ENCODE measurements at places on chromosomes 5 and 9.

DNA sequence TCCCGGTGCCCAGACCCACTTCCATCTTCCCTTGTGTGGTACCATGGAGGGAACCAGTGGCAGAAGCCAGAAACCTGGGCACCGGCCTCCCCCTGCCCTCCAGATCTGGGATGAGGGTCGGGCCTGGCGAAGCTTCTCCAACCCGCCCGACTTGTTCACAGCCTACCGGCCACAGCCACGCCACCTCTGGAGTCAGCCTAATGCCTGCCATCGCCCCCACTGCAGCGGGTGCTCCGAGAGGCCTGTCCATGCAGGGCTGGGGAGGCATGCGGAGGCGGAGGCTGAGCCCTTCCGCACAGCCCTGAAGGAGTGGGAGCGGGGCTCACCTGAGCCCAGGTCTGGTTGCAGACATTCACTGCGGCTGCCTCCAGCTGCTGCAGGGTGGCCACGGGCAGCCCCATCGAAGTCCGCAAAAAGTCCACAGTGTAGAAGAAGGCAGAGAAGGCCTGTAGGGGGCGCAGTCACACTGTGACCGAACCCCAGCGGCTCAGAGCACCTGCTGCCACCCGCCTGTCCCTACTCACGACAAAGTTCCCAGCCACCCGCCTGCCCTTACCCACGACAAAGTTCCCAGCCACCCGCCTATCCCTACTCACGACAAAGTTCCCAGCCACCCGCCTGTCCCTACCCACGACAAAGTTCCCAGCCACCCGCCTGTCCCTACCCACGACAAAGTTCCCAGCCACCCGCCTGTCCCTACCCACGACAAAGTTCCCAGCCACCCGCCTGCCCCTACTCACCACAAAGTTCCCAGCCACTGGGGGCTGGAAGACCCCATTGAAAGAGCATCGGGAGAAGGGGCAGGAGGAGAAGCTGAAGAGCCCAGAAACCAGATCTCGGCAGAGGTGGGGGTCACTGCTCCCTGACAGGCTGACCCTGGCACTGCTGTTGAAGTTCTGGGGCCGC lies 3.8 kb upstream of the NPDC1 start:
- no peak for DNase-seq

DNA sequence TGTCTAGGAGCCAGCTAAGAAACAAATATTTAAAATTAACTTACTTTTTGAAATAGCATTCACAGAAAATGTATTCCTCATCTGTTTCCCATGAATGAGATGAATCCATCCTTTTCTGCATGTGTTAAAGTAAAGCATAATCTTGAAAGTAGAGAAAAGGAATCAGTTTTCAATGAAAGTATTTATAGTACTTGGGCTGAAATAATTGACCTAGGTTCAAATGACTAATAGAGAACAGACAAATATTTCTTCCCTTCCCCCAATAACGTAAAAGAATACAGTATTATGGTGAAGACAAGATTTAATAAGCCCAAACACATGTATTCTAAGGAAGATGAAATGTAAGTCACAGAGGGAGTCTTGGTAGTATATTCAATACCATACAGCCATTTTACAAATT lies 403.5 kb downstream of the ZNF608 start:
- DNase-seq, result no peak

DNA sequence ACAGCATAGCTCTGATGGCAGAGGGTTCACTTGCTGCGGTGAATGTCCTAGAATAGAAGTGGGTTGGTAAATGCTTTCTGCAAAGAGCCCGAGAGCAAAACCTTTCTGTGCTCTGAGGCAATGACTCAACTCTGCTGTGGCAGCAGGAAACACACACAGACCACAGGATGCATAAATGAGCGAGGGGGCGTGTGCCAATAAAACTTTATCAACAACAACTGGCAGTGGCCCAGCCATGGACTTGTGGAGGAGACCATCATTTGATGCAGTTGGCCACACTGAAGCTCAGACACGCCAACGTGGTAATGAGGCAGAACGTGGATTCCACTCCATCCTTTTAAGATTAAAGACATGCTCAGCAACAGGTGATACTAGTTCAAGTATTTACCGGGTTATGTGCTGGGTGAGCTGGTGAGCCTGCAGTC lies 6.8 kb downstream of the MRPL36 start:
- peak; percentile 48 for DNase-seq

DNA sequence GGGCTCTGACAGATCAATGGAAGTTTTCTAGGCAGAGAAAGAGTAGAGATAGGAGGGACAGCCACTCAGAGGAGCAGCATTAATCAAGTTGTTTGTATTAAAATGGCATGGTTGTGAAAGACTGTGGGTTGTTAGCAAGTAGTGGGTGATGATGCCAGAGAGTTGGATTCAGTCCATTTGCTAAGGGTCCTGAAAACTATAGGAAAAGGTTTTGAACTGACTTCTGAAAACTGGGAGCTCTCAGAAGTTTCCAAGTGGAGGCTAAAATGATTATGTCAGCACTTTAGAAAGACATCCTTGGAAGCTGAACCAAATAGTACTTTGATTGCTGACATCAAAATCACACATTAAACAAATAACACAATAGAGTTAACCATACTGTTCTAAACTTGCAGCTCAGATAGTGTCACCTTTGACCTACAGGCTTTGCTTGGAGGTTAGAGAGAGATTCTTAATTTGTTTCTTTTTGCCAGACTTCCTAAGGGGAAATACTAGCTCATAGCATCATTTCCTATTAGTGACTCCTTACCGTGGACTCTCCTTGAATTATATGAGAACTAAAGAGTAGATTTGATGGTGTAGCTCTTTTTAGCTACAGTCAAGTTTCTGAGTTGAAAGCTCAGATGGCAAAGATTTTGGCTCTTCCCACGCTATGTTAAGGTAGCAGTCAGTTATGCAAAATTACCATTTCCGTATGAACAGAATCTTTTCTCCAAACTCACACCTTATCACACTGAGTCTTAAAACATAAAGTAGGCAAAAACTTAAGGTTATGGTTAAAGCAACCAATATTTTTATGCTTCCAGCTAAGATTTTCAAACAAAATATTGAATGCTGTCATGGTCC lies 277.1 kb downstream of the NR3C1 start:
- DNase-seq, result no peak

- DNase-seq, result no peak
These were observed 6.4 kb downstream of the MAST4 start for GRCh38 chr5:66602621-66603020.

DNA sequence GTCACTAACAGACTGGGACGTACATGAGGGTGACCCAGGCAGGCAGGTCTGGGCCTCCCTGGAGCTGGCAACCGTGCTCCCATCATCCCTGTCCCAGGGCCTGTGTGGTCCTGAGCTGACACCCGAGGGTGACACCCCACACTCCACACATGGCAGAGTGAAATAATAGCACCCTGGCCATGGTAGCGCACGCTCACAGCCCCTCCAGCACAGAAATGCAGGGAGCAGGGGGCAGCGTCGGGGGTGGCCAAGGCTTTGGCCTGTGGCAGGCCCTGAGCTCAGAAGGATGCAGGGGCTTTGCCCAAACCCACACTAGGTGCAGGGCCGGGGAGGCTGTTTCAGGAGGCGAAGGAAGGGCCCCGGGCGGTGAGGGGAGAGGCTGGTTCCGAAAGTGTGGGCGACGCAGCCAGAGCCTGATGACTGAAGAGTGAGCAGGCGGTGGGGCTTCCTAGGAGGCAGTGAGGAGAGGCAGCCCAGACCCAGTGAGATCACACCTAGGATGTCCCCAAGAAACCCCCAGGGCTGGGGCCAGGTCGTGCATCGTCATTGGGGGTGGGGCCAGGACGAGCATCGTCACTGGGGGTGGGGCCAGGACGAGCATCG lies 12.9 kb downstream of the OR2V2 start:
- no peak for DNase-seq

DNA sequence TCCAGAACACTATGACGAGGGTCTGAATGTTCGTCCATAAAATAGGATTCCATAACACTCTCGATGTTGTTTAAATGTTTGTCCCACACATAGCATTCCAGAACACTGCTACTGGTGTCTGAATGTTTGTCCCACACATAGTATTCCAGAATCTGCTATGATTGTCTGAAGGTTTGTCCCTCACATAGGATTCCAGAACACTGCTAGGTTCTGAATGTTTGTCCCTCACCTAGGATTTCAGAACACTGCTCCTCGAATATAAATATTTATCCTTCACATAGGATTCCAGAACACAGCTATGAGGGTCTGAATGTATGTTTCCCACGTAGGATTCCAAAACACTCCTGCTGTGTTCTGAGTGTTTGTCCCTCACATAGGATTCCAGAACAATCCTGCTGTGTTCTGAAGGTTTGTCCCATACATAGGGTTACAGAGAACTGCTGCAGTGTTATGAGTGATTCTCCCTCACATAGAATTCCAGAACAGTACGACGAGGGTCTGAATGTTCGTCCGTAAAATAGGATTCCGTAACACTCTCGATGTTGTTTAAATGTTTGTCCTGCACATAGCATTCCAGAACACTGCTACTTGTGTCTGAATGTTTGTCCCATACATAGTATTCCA lies 215.3 kb downstream of the FOXD4L6 start:
- no peak for DNase-seq

- no peak for DNase-seq
These were observed 94.6 kb upstream of the DNAH5 start for GRCh38 chr5:14039063-14039462.

DNA sequence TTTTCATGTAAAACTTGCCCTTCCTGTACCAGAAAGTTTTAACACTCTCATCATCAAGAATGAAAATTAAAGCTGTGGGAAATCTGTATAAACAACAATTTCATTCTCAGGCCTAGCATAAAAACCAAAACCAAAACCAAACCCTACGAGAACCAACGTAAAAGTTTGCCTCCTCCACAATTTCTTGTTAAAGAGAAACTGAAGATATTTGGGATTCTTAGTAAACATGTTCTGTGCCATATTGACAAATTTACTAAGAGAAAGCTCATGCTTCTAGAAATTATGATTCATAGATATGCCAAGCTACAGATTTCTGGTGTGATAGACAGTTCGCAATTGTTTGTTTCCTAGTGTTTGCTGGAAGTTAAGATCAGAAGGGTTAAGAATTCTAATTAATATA lies 801.0 kb upstream of the NUDT12 start:
- DNase-seq, result no peak

- peak; percentile 63 for DNase-seq
These were observed 73.6 kb upstream of the ZNF622 start for GRCh38 chr5:16539169-16539666.

GRCh38 chr9:137764171-137764671 lies 113.4 kb upstream of the CACNA1B start:
- DNase-seq, result no peak

GRCh38 chr9:22992780-22993179 lies 546.2 kb downstream of the DMRTA1 start:
- DNase-seq, result no peak

DNA sequence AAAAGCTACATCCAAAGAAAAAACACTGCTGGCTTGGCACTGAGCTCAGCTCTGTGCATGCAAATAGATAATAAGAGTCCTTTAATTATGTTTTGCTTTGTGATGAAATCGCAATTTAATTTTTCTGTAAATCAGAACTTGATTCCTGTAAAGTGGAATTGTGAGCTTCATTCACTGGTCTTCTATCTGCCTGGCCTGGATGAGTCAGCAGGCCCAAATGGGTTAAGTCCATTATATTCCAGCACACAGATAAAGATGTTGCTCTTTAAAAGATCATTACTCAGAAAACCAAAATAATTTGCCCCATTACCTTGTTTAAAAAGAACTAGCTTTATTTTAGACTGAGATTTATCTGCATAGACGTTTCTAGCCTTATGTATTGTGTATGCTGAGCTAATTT lies 90.4 kb downstream of the CARTPT start:
- DNase-seq, result no peak

- DNase-seq, result no peak
These were observed 116.6 kb upstream of the ADRA1B start for GRCh38 chr5:159799701-159800100.

DNA sequence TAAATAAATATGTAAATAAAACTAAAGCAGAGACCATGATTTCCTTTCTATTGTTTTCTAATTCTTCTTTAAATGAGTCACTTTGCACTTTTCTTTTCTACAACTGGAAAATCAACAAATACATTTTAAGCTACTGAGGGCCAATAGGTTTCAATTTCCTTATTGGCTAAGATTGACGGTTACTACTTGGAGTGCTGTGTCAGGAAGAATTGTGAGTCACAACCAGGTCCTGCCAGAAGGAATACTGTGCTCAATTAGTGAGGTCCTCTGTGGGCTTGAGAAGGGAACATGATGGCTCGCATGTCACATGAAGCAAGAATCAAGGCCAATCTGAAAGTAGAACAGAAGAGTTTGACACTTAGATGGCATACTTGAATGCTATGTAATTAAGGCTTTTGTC lies 110.8 kb downstream of the HMHB1 start:
- no peak for DNase-seq

- DNase-seq, result no peak
These were observed 734.1 kb upstream of the DMAC1 start for GRCh38 chr9:8533681-8534080.

DNA sequence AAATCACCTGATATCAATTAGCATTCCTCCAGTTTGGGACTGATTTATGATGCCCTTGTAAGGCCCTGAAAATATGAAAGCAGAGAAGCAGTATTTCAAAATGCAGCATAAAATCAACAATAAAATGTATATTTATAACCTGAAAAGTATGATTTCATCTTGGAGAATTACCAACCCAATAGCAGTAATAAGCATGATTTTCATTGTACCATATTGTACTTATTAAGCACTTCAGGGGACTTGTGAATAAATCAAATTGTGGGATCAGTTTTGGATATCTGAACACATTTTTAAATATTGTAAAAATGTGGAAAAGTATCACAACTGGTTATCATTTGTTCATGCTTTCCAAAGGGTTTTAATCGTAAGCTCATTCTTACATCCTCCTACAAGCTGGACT lies 250.8 kb downstream of the DMRT2 start:
- no peak for DNase-seq

- DNase-seq, result no peak
These were observed 90.9 kb upstream of the SLCO6A1 start for GRCh38 chr5:102589661-102590060.

GRCh38 chr9:125966959-125967711 lies 220.0 kb downstream of the PBX3 start:
- no peak for DNase-seq

GRCh38 chr9:120104771-120105170 lies 475.2 kb downstream of the CDK5RAP2 start:
- DNase-seq, result no peak

DNA sequence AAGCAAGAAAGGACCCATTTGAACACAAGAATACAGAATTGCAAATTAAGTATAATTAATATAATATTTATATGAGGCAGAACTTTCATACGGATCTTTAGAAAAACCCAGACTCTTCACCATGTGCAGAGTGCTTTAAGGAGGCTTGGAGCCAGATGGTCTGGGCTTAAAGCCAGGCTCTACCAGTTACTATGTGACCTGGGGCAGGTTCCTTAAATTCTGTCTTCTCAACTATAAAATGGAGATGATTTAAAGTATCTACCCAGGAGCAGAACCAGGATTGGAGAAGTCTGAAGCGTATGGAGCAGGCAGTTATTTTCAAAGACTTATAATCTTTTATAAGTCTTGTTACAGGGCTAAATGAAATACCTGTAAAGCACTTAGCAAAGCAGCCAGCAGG lies 202.1 kb downstream of the TSSK1B start:
- no peak for DNase-seq

DNA sequence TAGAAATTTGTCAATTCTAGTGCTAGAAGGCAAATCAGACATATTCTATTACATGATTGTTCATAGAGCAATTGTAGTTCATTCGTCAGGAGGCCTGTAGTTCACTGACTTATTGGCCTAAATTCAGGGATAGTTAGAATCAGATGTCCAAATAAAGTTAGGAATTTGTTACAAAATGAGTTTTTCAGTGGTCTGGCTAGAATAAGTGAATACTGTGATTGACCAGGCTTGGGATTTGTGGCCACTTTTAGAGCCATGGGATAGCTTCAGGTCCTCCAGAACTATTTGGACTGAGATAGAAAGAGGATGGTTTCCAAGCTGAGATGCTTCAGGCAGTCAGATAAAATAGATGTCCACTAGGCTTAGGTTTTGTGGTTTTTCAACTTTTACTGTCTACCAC lies 199.1 kb upstream of the MPDZ start:
- no peak for DNase-seq

All from AG09309 (cell line).